ENCODE measurements at places on chromosomes 7 and 10. TPM values are rescaled to one million over a fixed set of nuclear protein-coding genes. Genes with fewer than 3 reads are reported as not detected.

GRCh38 chr7:137591421-137591837, 247.9 kb upstream of the PTN start:
- no peak for DNase-seq

GRCh38 chr10:31757386-31757791, 171.2 kb downstream of the ARHGAP12 start:
- DNase-seq = no peak

DNA sequence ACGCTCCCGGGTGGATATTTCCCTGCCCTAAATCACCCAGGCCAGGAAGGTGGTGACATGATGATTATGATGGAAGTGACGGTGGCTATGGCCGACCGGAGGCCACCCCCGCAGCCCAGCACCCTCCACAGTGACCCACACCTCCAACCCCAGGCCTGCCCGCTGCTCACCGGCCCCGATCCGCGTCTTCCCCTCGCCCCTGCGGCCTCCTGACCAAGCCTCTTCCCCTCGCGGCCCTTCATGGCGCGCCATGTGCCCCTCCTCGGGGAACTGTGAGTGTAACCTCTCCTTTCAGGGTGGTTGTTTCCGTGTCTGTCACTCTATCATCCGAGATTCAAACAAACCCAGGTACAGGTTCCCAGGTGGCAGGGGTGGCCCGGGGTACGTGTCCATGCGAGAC, 78.3 kb downstream of the UNCX start:
- DNase-seq = no peak

- DNase-seq = peak; percentile 62
Observed at GRCh38 chr10:112956631-112957350, 6.7 kb downstream of the TCF7L2 start.

- DNase-seq = no peak
Observed at GRCh38 chr7:73437091-73437490, 3.5 kb downstream of the FZD9 start.

DNA sequence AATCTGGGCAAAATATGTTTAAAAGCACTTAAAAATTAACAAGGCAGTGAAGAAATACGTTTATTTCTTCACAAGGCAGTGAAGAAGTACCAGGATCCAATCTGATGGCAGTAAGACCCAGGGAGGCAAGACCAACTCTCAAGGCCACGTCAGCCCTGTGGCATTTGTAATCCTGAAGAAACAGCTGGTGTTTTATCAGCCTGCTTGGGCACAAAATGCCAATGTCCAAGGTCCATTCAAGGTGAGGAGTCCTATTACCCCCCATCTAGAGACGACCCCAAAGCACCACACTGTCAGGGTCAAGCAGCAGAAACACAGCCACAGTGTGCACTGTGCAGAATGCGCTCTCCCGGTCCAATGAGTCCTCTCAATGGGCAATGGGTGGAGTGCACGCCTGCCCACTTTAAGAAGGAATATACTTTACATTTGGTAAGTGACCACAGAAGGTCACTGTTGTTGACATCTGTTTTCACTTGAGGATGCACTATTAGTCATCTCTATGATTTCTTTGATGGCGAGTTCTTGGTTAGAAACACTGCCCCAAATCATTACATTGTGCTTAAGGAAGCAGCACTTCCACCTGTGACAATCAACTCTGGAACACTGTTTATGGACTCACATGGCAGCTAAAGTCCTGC, 12.8 kb downstream of the CPXM2 start:
- no peak for DNase-seq

DNA sequence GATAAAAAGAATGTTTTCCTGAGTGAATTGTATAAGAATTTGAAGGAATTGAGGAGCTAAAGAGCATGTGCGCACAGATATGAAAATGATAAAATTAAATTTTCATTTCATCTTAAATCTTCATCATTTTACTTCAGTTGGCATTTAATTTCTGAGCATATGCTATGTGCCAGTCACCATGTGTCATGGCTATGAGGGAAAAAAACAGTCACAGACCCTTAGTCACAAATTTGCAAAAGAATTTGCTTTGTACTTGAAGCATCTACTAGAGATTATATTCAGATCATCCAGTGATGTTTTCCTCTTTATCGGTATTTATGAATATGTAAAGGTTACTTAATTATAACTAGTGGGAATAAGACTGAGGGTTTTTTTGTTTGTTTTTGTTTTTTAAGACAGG, 29.8 kb downstream of the VCL start:
- DNase-seq = no peak

Gene DYNC1I1
- total RNA-seq = 0.13 TPM

Gene YAE1
- 17.5 TPM for total RNA-seq

Gene GHRHR
- total RNA-seq = not detected

Gene SERPINE1
- total RNA-seq = 4.6 TPM

Gene TBRG4
- total RNA-seq = 255 TPM

Measured in HT-29 (cell line).